Daoy (cell line): ENCODE measurements at places on chromosomes 3 and 15.
A peak's percentile ranks its signal among the peaks of the same experiment; 100 is the strongest.

- no peak for DNase-seq
These were observed 42.9 kb upstream of the LRRFIP2 start for GRCh38 chr3:37217098-37217849.

DNA sequence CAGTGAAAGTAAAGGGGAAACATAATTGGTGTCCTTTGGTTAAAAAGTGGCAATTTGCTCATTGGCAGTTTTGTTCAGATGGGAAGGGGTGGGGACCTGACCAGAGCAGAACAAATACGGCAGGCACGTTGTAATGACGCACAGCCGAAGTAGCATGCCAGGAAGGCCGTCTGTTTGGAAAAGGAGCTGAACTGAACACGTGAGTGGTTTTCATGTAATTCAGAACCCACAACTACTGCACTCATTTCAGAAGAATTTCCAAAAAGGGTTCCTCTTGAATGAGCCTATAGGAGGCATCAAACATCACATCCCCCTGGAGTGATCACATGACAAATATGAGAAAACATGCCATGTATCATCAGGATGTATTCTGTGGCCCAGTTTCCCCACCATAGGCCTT is 42.9 kb upstream of the LMCD1 start:
- peak; percentile 30 for DNase-seq

- no peak for DNase-seq
These were observed 141.9 kb downstream of the NSMCE3 start for GRCh38 chr15:29127506-29128430.

- DNase-seq, result no peak
These were observed at the start of gene RTP1 for GRCh38 chr3:187197335-187197649. Gene RTP1 (plus strand): TSS chr3:187197486. CDS start chr3:187197516, 30 bp downstream.

GRCh38 chr3:134260987-134261386 is 10.3 kb upstream of the RYK start:
- DNase-seq, result no peak

GRCh38 chr3:131972550-131972949 is 62.3 kb downstream of the CPNE4 start:
- DNase-seq, result no peak

- DNase-seq, result no peak
These were observed 34.9 kb downstream of the PIK3R4 start for GRCh38 chr3:130711565-130712324.

- no peak for DNase-seq
These were observed 93.0 kb downstream of the RARB start for GRCh38 chr3:25520926-25521559.

- no peak for DNase-seq
These were observed 88.8 kb downstream of the CPN2 start for GRCh38 chr3:194262176-194262924.

DNA sequence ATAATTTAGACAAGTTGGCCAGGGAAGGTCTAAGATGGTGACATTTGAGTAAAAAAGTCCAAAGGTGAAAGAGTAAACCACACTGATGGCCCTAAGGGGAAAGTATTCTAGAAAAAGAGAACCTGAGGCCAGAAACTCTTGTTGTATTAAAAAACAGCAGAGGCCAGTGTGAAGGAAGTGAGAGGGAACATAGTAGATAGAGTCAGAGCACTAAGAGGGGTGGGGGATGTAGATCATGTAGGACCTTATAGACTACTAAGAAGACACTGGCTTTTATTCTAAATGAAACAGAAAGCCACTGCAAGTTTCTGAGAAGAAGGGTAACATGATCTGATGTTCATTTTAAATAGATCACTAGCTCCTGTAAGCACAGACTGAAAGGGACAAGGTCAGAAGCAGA is 14.5 kb downstream of the POLQ start:
- DNase-seq, result no peak
